Colonic mucosa (tissue), 4 donors: ENCODE measurements at places on chromosomes 5 and 9. TPM values are rescaled to one million over a fixed set of nuclear protein-coding genes. Genes with fewer than 3 reads are reported as not detected.

DNA sequence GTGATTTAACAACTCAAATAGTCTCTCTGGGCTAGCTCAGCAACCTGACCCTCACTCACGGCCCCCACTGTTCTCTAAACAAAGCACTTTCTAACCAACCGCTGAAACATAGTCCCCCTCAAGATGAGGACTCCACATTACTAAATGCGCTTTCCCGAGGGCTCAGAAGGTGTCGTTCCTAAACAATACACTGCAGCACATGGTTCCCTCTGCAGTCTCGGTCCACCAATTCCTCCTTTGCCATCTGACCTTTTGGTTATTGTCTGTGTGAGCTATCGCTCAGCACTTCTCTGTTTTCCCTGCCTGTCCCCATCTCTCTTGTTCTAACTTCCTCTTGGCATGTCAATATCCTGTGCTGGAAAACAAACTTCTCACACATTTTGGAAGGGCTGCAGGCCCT, 7.2 kb downstream of the EPB41L4A start:
- DNase-seq: no peak

Gene PCDHGA3
- total RNA-seq: 0.21 TPM

- no peak for DNase-seq
Measured at GRCh38 chr5:171927345-171927941, 79.0 kb downstream of the FBXW11 start.

GRCh38 chr5:140108093-140109017, 5.6 kb upstream of the PURA start:
- peak; percentile 56 for DNase-seq

Gene LTC4S
- total RNA-seq: 5.4 TPM

GRCh38 chr9:78573205-78573604, 276.3 kb downstream of the PSAT1 start:
- DNase-seq: no peak

DNA sequence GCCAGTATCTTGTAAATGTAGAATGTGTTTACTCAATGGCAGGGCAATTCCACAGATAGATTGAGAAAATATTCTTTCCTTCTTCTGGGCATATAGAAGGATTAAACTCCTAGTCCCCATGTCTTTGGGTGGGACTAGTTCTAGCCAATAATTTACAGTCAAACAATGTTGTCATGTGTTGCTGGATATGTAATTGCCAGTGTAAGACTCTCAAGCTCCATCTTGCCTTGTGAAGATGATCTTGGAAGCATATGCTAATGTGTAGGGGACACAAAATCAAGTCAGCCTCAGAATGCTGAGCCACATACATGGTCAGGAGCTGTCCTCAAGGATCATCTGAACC, 386.9 kb downstream of the CETN3 start:
- no peak for DNase-seq

DNA sequence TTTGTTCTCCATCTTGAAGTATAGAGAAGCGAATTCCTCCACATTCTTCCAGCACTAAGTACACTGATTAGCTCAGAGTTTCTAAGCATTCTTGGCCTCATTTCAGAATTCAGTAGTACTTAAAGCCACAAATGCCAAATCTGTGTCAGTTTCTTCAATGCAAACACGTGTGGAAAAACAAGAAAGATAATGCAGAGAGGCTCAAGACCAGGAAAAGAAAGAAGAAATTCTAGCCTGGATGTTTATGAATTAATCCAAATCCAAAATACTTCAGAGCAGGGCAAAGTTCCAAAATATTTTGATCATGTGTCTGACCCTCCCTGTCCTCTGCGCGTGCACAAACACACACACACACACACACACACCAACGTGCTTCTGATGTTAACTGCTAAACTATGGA, 457.6 kb downstream of the SLCO4C1 start:
- DNase-seq: no peak

Gene ZDHHC11
- total RNA-seq: 2.9 TPM

Gene S1PR3
- total RNA-seq: 0.67 TPM

Gene PDZD2
- total RNA-seq: 2.3 TPM

Gene SH3TC2
- total RNA-seq: 0.66 TPM

Gene RGMB
- 67.7 TPM for total RNA-seq
